ENCODE measurements at places on chromosomes 4 and X.

DNA sequence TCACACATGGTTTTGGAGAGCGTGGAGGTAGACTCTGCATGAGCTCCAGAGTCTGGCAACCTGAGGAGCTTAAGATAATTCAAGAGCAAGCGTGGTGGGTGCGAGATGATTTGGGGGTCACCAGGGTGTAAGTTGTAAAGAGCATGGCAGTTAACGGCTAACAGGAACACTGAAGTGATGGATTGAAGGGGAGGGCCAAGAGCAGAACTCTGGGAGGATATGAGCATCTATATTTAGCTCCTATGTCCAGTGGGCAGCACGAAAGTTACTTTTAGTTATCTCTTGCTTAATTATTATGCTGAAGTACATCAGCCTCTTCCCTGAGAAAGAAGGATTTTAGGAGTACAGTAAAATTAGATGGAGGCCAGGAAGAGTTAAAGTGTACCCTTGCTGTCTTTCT is 231.9 kb upstream of the HAND2 start:
- DNase-seq: no peak

GRCh38 chrX:112636288-112636687 is 43.5 kb downstream of the LHFPL1 start:
- DNase-seq: no peak

DNA sequence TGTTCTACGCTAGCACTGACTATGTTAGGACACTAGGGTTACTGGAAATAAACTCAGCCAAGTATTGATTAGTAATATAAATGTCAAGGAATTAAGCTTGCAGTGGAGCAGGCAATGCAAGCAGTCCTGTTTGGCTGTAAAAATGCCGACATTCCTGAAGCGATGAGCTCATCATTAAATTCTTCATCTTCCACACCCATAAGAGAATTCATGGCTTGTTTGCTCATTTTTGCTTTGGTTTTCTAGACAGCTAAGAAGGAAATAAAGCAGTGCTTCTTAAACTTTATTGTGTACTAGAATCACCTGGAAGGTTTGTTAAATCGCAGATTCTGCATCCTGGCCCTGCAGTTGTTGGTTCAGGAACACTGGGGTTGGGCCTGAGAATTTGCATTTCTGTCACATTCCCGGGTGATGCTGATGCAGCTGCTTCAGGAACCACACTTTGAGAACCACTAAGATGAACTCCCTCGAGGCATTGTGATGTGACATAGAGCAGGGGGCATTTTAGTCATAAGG is 17.8 kb downstream of the ANXA3 start:
- no peak for DNase-seq

GRCh38 chrX:30643313-30643821 is 9.9 kb upstream of the GK start:
- no peak for DNase-seq

DNA sequence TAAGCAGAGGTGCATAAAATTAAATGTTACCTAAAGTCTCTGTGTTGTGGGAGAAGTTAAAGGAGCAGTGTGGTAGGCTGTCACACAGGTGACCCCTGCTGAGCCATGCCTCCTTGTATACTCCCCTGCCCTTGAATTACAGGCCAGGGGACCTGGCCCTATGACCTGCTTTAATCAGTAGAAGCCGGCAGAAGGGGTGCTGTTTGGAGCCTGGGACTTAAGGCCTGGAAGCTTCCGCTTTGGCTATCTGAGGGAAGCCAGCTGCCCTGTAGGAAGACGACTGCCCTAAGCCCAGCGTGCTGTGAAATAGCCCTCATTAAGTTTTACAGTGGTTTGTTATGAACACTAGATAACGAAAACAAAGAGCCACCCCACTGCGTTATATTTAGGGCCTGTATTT is 34.1 kb downstream of the SPINK2 start:
- DNase-seq: peak; percentile 54

- DNase-seq: no peak
These were observed 20.8 kb downstream of the GAK start for GRCh38 chr4:911221-911751.

DNA sequence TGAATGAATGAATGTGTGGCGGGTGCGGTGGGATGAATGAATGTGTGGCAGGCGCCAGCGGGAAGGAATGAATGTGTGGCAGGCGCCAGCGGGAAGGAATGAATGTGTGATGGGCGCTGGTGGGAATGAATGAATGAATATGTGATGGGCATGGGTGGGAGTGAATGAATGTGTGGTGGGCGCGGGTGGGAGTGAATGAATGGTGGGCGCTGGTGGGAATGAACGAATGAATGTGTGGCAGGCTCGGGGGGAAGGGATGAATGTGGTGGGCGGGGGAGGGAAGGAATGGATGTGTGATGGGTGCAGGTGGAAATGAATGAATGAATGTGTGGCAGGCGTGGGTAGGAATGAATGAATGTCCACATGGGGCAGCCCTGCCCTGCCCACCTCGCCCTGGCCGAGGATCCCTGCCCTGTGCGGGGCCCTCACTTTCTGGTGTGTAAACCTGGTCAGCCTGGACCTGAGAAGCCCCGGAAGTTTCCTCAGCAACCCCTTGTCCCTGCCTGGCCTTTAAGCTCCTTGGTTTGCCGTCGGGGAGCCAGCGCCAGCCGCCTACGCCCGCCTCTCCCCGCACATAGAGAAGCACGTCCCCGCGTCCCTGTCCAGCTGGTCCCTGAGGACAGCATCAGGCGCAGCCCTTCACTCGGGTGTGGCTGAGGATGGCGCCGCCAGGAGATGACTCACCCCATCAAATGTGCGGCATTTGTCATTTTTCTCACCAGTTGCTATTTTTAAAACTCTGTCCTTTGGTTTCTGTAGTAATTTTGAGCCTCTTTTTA is 112.8 kb upstream of the LRPAP1 start:
- DNase-seq: no peak

GRCh38 chr4:157961229-157961990 is 211.4 kb downstream of the GASK1B start:
- DNase-seq: no peak

- DNase-seq: no peak
These were observed 174.7 kb downstream of the DACH2 start for GRCh38 chrX:86322913-86323312.

GRCh38 chr4:138999666-139000065 is 15.9 kb upstream of the NOCT start:
- no peak for DNase-seq

DNA sequence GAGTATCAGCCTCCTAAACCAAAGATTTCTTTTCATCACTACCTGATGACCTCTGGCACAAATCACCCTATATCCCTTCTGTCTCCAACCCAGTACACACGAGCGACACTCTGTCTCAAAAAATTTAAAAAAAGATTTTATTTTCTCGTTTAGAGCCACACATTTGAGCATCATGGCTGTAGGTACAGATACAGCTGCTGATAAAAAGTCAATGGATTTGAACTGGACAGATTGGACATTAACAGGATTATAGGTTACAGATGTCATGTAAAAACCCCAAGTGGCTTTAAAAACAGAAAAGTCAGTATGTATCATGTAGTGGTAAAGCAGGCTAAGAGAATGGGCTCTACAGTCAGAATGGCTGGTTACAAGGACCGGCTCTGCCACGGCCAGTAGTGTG is 171.1 kb downstream of the SCFD2 start:
- DNase-seq: no peak

GRCh38 chr4:17241835-17242234 is 270.1 kb downstream of the QDPR start:
- DNase-seq: no peak

- DNase-seq: no peak
These were observed 27.5 kb upstream of the ABCG2 start for GRCh38 chr4:88185906-88186305.

- no peak for DNase-seq
These were observed 230.7 kb upstream of the STK26 start for GRCh38 chrX:131792356-131792749.

GRCh38 chr4:27414887-27415731 is 554.5 kb downstream of the STIM2 start:
- DNase-seq: no peak

- no peak for DNase-seq
These were observed 1.3 kb downstream of the GALNTL6 start for GRCh38 chr4:171814545-171814944.

GRCh38 chrX:31606771-31607170 is 534.9 kb upstream of the FTHL17 start:
- no peak for DNase-seq
